ENCODE measurements at places on chromosomes 1 and 21.
A peak's percentile ranks its signal among the peaks of the same experiment; 100 is the strongest.

DNA sequence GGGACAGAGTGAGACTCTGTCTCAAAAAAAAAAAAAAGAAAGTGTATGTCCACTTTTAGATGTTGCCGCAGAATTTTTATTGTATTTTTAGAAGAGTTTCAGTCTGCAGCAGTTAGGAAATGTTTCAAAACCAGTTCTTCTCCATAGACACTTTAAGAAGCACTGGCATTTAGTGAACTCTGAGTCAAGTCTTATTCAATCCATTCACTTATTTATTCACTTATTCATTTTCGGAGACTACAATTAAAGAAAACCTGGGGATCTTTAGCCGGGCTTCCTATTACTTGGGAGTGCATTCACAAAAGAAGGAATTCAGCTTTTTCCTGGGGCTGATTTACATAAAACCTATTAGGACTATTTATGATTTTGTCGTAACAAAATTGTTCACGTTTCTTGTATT, 12.3 kb downstream of the RCAN3 start:
- DNase-seq = no peak

DNA sequence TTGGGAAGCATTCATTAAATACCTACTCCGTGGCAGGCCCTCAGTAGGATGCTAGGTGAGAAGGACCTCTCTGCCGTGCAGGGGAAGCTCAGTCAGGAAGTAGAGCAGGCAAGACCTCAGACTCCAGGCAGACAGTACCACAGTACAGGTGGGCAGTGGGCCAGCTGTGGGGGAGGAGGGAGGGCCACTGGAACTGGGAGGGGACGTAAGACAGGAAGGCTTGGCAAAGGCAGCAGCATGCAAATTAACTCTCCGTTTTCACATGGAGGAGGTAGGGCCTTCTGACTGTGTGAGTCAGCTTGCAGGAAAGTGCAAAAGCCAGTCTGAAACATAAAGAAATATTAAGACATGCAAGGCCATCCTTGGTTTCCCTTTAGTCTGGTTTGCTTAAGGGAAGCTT, 157.7 kb downstream of the TRIM33 start:
- no peak for DNase-seq

DNA sequence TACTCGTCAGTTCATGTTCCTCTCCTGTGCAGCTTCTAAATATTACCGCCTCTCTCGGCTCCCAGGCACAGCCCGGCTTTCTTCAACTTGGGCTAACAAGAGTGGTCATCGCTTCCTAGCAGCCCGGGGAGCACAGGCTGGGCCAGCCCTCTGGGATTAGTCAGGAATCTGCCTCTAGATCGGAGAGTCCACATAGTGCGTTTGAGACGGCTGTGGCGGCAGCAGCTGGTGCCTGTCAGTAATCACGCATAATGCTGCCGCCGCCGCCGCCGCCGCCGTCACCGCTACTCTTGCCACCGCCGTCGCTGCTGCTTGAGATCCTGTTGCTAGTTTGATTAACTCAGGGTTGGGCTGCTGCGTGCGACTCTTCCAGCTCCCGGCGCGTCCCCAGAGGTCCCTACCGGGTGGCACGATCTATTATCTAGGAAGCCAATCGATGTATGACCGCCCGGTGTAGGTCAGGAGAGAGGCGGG, at the start of gene RXRG:
Gene RXRG, minus strand, starts transcription at position 230 of the 474 bp plus-strand sequence. CDS start 233 bp downstream, outside the sequence.
- DNase-seq = no peak

- no peak for DNase-seq
These were observed 127.0 kb downstream of the MRPS6 start for GRCh38 chr21:34200288-34200905.

- DNase-seq = peak; percentile 36
These were observed 35.8 kb downstream of the EPHX1 start for GRCh38 chr1:225845571-225846259.

- DNase-seq = no peak
These were observed 6.4 kb upstream of the LRP8 start for GRCh38 chr1:53334312-53334711.

GRCh38 chr21:31592963-31593560, 66.4 kb upstream of the SOD1 start:
- no peak for DNase-seq

- DNase-seq = peak; percentile 3
These were observed 200.4 kb downstream of the NRIP1 start for GRCh38 chr21:14864211-14865021.

GRCh38 chr1:152426731-152427130, 12.7 kb upstream of the CRNN start:
- no peak for DNase-seq

GRCh38 chr1:47997289-47998200, at the start of gene TRABD2B:
TSS of gene TRABD2B (minus strand) at chr1:47997385.
- DNase-seq = peak; percentile 39

DNA sequence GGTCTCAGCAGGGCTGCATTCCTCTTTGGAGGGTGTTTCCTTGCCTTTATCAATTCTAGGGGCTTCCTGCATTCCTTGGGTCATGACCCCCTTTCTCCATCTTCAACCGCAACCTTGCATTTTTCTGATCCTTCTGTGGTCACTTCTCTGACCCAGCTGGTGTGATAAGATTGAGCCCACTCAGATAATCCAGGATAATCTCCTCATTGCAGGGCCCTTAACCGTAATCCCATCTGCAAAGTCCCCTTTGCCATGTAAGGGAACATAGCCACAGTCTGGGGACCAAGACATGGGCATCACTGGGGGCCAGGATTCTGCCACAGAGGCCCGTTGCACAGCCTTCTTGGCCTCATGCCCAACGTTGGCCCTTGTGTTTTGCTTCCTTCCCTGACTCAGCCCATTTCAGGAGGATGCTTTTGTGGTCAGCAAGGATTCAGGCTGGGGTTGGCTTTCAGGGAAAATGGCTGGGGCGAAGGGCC, 35.0 kb upstream of the IL19 start:
- DNase-seq = no peak

GRCh38 chr1:116504308-116505156, 66.3 kb downstream of the CD58 start:
- DNase-seq = peak; percentile 91

DNA sequence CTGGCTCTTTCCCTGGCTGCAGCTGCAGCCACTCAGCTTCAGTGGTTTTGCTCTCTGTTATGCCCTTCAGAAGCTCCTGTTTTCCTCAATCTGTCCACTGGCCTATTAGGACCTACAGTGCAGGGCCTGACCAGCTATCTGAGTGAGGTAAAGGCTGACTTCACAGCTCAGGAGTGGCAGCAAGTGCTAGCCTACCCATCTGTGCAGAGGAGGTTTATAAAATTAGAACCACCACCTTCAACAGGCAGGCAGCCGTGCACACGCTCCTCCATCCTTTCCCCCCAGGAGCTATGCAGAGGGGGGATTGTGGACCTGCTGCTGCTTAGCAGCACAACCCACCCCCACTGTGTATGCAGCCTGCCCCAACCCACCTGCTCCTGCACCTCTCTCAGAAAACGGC, 8.3 kb downstream of the ADAR start:
- no peak for DNase-seq

DNA sequence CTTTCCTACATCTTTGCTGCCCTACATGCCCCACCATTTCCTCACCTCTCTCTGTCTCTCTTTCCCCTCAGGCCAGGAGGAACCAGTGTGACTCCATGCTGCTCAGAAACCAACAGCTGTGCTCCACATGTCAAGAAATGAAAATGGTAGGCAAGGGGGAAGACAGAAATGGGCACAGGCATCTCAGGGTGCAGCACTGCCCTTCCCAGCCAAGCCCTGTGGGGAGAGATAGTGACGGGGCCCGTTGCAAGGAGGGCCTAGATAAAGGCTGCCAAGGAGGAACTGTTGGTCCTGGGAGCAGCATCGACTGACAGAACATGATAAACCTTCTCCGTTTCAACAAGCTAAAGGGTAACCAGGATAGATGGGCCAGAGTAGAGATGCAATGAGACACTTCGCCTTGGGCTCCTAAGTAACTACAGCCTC, 12.5 kb upstream of the PIGC start:
- no peak for DNase-seq

DNA sequence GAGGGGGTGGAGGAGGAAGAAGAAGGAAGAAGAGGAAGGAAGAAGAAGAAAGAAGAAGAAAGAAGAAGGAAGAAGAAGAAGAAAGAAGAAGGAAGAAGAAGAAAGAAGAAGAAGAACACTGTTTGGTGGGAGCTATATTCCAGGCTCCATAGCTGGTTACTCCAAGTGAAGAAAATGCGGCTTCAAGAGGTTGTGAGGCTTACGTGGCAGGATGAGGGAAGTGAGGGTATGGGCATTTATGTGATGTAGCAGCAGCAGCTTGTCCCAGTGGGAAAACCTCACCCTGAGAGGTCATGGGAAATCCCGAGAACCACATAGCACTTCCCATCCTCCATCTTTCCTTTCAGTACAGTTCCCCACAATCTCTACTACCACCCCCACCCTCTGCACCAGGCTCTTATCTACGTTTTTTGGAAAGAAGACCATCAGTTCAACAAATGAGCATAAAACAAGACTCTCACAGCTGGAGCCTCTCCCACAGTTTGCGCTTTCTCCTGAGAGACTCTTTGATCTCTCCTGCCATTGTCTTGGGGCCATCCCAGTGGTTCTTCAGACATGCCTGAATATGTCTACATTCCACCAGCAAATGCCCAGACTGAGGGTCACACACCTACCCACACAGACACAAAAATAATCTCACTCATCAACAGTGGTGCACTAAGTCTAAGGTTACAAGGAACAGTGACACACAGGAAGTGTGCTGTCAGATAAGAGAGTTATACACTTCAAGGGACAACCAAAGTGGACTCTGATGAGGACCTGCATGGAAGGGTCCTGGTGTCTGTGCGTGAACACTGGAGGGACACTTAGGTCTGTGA, 77.9 kb upstream of the KCNJ15 start:
- DNase-seq = no peak

DNA sequence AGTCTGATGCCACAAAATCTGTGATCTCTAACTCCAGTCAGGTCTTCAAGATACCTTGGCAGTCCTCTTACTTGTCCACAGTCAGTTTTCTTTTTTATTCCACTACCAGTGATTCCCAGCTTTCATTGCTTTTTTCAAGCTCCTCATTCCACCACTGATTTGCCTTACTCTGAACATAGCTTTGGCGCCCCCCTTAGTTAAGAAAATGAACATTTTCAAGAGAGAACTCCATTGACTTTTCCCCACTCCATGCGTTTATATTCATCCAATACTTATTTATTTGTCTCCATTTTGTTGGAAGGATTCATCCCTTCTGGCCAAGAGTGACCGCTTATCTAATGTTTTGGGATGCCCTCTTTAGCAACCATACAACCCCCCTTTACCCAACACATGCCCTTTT, 33.9 kb upstream of the IPO9 start:
- no peak for DNase-seq

- no peak for DNase-seq
These were observed 786 bp upstream of the CTSK start for GRCh38 chr1:150808846-150809245.

- DNase-seq = no peak
These were observed 10.8 kb downstream of the SLC45A3 start for GRCh38 chr1:205669341-205670149.

DNA sequence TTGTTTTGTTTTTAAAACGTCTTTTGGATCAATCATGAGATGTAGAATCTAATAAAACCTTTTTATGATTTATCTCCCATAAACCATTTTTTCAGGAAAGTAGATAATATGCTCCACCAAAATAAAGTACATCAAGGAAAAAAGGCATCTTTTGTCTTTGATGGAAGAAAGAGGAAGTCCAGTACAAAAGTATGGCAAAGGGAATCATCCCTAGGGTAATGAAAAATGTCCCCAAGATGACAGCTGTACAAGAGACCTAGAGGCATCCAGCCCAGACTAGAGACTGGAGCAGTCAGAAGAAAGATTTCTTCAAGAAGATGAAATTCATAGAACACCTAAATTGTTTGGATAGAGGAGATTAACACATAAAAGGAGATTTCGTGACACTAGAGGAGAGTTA, 32.3 kb upstream of the GFI1 start:
- DNase-seq = no peak

DNA sequence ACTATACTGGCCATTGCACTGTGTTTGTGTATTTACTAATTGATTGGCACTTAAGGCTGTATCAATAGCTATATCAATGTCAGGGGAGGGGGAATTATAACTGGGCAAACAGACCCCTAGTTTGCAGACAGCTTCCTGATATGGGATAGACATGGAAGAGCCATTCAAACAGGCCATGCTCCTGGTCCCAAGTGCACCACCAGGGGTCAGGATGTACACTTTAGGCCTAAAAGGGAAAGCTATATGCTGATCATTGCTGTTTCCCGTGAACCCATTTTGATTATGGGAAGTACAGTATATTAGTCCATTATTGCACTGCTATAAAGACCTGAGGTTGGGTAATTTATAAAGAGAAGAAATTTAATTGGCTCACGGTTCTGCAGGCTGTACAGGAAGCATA, 124.9 kb upstream of the BACE2 start:
- DNase-seq = no peak

DNA sequence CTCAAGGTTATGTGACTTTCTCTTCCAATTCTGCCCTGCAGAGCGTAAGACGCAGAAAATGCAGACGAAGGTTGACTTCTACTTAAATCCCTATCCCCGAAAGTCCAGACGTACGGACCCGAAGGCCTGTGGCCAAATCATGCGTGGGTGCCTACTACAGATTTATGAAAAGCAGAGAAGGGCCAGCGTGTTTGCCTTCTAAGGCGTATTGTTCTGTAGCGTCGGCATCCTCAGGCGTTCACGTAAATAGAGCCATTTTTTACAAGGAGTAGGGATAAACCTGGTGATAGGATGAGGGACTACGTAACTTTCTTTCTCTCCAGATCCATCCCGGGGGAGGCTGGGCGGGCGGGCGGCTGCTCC, 222 bp upstream of the GIPC2 start:
- no peak for DNase-seq

DNA sequence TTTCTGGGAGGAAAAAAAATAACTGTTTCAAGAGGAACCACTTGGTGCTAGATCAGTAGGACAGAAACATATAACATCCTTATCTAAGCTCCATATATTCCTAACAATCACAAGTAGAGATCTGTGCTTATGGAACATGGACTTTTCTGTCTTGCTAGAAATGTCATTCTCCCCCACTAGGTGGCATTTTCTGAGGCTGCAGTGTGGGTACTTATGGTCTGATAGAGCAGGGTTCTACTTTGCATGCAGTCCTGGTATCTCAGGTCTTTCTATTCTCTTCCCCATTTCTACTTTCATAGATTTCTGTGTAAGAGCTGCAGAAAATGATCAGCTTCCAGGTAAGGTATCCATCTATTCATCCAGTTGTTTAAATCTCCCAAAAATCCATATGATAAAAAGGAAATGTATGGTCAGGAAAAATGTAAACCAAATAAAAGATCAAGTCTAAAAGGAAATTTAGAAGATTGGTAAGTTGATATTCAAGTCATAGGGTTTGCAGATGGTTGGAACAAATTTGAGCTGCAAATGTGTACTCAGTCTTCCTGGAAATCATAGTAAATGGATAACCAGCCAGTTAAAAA, 1.5 kb downstream of the ZNF684 start:
- DNase-seq = peak; percentile 31
